ENCODE measurements at places on chromosomes 11 and 22. TPM values are rescaled to one million over a fixed set of nuclear protein-coding genes. Genes with fewer than 3 reads are reported as not detected.

DNA sequence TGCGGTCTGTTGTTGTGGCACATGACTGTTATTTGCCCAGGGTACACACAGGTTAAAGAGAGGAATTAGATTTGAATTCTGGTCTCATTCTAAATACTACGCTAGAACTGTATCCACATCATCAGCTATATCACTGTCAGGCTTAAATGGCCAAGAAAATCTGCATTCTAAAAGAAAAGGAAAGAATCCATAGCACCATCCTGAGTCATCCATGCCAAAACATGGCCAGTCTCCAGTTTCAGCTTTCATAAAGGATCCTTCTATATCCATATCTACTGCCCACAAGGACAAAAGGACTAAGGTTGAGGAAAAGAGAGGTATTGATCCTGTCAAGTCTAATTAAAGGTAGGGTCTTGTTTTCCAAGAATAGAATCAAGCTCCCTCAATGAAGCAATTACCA is 73.6 kb upstream of the GDPD4 start:
- peak; percentile 44 for DNase-seq

DNA sequence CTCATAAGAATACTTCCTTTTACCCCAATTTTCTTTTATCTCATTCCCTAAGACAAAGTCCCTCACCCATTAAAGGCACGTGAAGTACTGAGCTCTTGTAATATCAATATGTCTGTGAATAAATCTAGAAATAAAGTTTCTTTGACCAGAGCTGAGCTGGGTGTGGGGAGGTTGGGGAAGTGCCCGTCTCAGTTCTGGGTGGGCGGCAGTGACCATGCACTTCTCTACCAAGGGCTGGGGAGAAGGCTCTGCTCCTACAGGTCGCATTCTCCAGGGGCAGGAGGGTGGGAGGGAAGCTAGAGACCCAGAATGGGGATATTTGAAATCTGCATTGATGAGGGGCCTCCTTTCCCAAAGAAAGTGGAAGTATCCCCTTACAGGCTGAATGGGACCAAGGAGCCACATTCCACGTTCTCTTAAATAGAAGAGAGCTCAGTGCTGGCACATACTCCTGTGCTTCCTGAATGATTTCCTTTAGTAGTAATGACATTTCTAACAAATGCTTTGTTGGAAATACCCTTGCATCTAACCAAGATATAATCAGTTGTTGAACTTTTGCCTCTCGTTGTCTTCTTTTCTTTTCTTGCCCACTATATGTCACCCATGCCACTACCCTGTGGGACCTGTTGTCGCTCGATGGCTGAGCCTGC is 16.1 kb downstream of the RBX1 start:
- no peak for DNase-seq

GRCh38 chr11:29293825-29294224 is 723.0 kb downstream of the KCNA4 start:
- peak; percentile 70 for DNase-seq

GRCh38 chr11:111123463-111124398 is 121.8 kb upstream of the POU2AF2 start:
- DNase-seq, result no peak

DNA sequence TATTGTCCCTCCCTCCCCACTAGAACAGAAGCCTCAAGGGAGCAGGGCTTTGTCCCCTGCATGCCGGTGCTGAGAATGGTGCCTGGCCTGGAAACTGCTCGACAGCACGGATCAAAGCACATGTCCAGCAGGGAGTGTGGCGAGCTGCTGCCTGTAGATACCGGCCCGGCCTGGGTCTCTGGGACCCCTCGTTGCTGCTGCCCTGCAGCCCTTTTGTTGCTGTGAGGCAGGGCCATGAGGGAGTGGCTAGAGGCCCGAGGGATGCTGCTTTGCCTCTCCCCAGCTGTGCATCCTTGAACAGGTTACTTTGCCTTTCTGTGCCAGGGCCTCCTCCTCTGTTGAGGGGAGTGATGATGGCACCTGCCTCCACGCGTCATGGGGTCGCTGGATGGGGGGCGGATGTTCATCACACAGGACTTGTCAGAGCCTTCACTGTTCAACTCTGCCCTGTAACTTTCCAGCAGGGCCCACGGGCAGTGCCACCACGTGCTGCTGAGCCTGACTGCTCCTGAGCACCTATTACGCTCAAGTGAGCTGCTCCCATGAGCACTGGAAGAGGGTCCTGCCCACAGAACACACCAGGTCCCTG is 15.3 kb upstream of the PARVG start:
- no peak for DNase-seq

DNA sequence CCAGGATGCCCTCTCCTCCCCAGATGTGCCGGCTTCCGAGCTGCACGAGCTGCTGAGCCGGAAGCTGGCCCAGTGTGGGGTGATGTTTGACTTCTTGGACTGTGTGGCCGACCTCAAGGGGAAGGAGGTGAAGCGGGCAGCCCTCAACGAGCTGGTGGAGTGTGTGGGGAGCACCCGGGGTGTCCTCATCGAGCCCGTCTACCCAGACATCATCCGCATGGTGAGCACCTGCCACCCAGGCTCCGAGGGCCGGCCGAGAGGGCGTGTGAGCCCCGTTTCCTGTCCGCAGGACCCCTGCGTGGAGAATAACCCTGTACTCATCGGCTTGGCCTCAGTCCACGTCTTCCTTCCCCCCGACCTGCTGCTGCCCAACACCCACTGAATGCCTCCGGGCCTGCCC is 2.2 kb downstream of the PPP2R5B start:
- DNase-seq, result no peak

GRCh38 chr22:39994566-39995392 is at the start of gene FAM83F:
FAM83F (plus strand) TSS chr22:39994954; CDS start chr22:39995043, 89 bp downstream.
- DNase-seq, result no peak

DNA sequence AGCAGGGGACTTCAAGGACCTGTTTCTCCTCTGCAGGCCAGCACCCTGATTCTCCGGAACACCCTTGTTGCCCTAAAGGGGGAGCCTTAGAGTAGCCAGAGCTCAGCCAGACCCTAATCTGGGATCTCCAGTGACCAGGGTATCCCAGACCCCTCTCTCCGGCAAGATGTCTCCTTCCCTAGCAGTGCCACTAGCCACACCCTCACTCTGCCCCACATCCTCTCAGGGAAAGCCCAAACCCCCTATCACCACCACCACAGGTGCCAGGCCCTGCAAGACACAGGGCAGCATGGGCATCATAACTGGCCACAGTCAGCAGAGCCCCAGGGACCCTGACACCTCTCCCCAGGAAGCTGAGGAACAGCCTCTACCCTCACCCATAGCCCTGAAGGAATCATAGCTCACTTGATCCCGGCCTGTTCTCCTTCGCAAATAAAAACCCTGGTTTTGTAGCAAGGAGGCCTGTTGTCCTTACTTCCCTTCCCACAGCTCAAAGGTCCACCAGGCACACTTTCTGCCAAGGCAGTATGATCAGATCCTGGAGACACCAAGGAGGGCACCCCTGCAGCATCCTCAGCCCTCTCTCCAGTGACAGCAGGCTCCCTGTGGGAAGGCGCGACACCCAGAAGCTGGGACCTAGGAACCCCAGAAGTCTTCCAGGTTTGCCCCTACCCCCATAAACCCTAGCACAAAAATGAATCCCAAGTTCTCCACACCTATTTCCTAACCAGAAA is 4.6 kb downstream of the CFL1 start:
- DNase-seq, result no peak

DNA sequence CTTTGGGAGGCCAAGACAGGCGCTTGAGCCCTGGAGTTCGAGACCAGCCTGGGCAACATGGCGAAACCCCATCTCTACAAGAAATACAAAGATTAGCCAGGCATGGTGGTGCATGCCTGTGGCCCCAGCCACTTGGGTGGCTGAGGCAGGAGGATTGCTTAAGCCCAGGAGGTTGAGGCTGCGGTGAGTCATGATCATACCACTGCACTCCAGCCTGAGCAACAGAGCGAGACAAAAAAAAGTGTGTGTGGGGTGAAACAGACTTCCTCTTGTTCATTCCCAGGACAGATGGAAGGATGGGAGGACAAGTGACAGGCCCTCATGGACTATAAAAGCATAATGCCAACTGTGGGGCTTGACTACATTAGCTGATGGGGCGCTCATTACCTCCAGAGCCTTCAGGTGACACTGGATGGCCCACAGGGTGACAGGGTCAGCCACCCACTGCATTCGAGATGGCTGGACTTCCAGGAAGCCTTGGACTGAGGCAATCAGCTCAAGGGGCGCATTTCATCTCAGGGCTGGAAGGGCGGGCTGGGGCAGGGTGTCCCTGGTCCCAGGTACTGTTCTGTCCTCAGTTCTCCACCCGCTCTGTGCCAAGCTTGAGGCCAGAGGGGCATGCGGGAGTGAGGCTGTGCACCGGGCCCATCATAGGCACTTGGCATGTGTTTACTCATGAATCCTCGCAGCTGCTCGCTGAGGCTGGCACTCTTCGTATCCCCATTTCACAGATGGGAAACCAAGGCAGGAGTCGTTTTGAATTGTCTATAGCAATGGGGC is 12.5 kb downstream of the NPTXR start:
- DNase-seq, result peak; percentile 42

GRCh38 chr11:96961931-96962330 is 572.1 kb downstream of the JRKL start:
- no peak for DNase-seq

DNA sequence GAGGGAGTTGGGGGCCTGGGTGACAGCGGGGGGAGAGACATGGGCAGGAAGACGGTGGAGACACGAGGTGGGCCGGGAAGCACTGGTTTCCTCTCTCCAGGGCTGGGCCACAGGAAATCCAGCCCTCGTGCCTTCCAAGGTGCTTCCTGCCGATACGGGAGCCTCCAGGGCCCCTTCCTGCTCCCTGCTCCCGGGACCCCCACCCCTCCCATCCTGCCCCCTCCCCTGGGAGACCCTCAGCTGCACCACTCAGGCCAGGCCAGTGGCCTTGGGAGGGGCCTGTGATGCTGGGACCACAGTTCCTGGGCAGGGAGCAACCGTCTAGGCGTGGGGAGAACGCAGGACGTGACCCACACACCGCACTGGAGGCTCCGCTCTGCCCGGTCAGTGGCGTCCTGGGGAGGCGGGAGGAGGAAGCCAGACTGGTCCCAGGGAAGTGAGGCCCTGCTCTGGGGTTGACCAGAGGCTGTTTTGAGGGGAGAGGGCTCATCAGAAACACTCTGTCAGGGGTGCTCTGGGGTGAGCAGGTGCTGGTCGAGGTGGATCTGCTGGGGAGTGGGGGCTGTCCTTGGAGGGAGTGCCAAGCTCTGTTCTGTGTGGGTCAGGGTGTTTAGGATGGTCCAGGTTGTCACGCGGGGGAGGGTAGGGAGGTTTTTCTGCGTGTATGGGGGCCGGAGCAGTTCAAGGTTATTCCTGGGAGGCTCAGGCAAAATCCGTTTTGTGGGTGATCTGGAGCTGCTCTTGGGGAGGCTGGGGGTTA is at the start of gene SHANK3:
Gene SHANK3 (plus strand): TSS at position 353 of the 760 bp plus-strand sequence.
- DNase-seq, result no peak

DNA sequence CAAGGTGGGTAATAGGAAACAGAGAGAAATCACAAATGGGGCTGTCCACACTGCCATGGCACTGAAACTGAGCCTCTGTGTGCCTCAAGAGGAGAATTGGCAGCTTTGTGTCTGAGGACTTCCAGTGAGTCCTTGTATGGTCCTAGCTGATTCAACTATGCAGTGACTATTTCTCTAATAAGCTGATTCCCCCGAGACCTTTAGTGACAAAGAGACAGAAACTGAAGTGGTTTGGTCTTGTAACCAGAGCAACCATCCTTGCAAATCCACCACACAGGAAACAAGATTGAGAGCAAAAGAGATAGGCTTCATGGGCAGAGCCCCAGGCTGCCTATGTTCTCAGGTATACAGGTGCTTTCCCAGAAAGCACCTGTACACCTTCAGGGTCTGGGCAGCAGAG is 1038.5 kb downstream of the NTM start:
- DNase-seq, result no peak

GRCh38 chr22:27472975-27473374 is 328.6 kb downstream of the MN1 start:
- DNase-seq, result no peak

DNA sequence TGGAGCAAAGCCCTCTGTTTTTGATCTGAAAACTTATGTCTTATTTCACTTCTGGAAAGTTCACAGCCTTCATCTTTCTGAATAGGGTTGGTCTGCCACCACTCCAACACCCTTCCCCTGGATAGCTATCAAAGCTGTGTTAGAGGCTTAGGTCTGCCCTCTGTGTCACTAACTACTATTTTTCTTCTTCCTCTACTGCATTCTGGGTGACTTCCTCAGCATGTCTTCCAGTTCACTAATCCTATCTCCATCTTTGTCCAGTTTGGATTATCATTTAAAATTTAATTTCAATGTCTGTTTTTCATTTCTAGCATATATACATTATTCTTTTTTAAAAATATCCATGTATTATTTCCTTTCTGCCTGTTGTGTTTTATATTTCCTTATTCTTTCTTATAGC is 84.6 kb downstream of the ZNRF3 start:
- DNase-seq, result no peak

DNA sequence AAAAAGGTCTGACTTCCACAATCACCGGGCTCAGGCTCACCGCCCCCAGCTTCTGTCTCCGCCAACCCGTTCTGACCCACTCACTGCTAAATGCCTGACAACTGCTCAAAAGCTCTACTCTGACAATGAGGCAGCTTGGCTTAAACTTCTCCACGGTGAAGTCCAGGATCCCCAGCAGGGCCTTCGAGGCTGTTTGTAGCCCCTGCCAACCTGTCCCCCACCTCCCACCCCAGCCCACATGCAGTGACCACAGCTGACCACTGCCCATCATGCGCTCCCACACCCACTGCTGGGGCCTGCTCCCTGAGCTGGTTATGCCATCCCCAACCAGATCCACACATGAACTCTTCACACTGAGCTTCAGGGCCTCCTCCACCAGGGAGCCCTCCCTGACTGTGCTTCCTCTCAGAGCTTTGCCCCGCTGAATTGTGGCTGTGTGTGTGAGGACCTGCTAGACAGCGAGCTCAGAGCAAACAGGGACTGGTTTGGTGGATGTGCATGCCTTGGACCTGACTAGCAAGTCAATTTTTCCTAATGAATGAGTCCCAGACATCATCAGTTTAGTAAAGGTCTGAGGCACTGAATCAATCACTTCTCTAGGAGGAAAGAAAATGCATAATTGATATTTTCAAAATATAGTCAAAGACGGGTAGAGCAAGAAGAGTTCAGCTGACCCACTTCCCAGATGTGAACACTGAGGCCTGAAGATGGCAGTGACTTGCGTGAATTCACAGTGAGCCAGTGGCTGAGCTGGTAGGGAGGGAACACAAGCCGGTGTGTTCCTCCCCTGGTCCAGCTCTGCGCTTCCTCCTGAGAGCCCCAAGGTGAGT is 7.7 kb downstream of the LRRC32 start:
- no peak for DNase-seq

GRCh38 chr11:78605296-78605695 is 30.6 kb upstream of the NARS2 start:
- no peak for DNase-seq

DNA sequence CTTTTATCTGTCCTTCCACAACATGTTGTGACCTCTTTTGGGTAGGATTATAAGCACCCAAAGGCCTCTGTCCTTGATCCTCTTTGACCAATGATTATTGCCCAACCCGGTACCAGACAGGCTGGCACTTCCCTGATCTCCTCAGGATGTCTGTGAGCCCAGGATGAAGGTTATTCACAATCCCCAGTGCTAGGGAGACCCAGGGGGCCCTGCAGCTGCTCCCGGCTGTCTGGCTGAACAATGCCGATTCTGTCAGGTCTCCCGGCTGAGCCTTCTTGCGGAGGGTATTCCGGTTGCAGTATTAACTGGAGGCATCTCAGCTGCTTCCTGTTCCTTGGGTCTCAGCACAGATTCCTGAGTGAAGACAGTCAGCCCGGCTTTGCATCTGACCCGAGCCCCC is 71.2 kb upstream of the CDON start:
- DNase-seq, result no peak

Gene C11orf91
- total RNA-seq, result not detected

Gene RTN4RL2
- total RNA-seq, result 0.90 TPM

Gene KLHDC7B
- total RNA-seq, result 2.4 TPM

Gene YPEL4
- 1.7 TPM for total RNA-seq

Gene CSF2RB
- total RNA-seq, result 0.98 TPM

Gene GPR152
- total RNA-seq, result not detected

Gene APOBEC3F
- total RNA-seq, result 1.3 TPM
